Daoy (cell line): ENCODE measurements at places on chromosomes 2 and 18. TPM values are rescaled to one million over a fixed set of nuclear protein-coding genes. Genes with fewer than 3 reads are reported as not detected.

CCBE1 gene
- 6.5 and 15.4 TPM in 2 replicates for total RNA-seq

LCT gene
- 0.40 TPM in 1 of 2 replicates, not detected in the other for total RNA-seq

DNA sequence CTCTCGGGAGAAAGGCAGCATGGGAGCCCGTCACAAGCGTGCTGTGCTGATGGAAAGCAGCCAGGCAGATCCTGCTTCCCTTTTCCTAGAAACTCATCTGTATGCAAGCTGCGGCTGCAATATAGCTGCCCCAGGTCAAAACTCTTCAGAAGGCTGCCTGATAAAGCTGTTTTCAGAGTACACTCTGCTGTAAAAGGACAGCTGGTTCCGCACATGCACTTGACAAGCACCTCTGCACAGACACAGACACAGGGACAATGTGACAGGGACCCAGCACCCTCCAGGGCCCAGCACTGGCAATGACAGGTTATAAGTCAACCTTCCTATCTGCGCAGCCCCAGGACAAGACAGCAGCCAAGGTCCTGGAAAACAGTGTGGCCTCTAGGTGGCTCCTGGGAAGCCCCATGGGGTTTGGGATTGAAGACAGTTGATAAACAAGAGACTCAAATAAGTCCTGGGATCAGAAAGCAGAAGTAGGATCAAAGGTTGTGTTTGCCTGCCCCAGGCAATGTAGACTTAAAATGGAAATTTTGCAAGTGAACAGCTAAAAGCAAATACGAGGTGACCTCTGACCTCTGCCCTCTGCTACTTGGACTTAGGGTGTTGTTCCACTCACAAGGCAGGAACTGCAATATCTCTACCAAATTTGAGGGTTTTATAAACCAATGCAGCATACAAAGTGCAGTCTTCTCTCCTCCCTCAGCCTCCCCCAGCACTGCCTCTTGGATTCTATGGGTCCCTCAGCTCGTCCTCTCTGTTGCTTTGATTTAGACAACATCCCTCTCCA is 16.9 kb downstream of the SLC66A2 start:
- DNase-seq, result no peak

DNA sequence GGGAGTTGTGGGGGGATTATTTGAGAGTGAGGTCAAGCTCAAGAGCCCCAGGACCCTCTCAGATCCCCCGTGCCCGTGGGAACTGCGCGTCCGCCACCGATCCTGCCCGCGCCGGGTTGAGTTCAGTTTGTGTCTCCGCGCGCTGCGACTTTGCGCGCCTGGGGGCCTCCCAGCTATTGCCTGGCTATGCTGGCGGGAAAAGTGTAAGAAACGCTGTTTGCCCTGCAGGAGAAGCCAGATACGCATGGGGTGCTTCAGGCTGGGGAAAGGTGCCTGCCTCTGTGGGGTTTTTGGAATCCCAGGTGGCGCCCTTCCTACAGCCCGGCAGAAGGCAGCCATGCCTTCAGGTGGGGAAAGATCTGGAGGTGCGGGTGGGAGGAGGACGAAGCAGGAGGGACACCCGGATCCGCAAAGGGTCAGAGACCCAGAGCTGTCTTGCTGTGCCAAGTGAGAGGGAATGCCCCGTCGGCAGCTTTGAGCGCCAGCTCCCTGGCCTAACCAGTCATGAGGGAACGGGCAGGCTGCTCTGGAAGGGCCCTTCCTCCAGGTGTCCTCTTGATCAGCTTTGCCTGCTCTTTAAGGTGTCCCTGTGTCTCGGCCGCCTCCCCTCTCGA is 22.5 kb downstream of the TEX44 start:
- no peak for DNase-seq

OLA1 gene
- 76.8 and 120 TPM in 2 replicates for total RNA-seq

DNA sequence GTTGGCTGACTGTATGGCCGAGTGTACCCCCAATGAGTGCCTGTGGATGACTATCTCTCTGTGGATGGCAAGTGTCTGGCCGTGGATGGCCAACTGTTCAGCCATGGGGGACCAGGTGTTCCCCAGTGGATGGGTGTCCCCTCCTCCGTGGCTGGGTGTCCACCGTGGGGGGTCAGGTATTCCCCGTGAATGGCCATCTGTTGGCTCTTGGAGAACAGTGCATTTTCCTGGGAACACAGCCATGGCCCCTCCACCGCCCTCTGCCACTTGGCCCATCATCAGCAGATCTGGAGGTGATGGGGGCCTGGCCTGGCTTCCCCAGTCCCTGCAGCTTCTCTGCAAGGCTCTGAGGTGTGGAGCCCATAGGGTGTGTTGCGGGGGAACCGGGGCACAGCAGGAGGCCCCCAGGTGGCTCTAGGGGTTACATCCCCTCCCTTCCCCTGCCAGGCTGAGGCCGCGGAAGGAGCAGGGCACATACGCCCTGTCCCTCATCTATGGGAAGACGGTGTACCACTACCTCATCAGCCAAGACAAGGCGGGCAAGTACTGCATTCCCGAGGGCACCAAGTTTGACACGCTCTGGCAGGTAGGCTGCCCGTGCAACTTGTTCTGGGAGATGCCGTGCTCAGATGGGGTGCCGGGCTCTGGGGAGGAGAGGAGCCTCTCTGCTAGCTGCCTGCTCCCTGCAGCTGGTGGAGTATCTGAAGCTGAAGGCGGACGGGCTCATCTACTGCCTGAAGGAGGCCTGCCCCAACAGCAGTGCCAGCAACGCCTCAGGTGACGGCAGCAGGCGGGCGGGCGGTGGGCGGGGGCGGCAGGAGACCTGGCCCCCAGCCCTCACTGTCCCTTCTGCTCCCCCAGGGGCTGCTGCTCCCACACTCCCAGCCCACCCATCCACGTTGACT is 19.3 kb downstream of the ZAP70 start:
- DNase-seq, result no peak

GRCh38 chr2:225037415-225038230 is 4.6 kb downstream of the DOCK10 start:
- DNase-seq, result no peak

PTPN4 gene
- total RNA-seq, result 5.6 and 20.3 TPM in 2 replicates

MEP1B gene
- total RNA-seq, result not detected in 2 replicates

DNA sequence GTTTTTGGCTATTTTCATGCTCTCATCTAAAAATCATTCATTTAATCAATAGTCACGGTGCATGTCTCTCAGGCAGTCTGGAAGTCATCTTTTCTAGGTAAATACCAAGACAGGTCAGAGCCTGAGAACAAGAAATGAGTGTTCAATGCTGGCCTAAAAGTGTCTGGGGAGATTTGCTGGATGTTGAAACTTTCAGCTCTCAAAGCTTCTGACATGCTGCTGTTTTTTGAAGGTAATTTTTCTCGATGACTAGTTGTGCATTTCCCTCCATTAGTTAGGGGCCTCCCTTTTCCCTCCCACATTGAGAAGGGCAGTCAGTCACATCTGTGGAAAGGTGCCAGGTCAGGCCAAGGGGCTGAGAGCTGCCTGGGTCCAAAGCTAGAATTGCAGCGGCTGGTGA is 115.6 kb downstream of the LPIN1 start:
- no peak for DNase-seq

C18orf54 gene
- 5.8 and 7.7 TPM in 2 replicates for total RNA-seq

GRCh38 chr2:45567974-45568789 is 42.9 kb downstream of the SRBD1 start:
- DNase-seq, result peak; percentile 65

DNA sequence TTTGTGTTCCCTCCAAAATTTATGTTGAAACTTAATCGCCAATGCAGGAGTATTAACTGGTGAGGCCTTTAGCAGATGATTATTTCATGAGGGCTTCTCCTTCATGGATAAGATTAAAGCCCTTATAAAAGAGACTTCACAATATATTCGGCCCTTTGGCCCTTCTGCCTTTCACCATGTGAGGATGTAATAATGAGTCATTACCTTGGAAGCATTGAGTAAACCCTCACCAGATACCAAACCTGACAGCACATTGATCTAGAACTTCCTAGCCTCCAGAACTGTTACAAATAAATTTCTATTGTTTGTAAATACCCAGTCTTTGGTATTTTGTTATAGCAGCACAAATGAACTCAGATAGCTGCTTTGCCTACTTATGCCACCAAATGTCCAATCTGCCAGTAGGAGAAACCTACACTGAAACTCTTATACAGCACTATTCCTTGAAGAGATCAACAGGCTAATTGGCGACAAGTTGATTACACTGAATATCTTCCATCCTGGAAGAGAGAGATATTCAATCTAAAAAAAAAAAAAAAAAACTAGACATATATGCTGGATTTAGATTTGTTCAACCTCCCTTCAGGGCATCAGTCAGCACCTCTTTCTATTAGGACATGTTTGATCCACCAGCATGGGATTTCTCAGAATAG is 125.9 kb upstream of the COL5A2 start:
- DNase-seq, result no peak

DNA sequence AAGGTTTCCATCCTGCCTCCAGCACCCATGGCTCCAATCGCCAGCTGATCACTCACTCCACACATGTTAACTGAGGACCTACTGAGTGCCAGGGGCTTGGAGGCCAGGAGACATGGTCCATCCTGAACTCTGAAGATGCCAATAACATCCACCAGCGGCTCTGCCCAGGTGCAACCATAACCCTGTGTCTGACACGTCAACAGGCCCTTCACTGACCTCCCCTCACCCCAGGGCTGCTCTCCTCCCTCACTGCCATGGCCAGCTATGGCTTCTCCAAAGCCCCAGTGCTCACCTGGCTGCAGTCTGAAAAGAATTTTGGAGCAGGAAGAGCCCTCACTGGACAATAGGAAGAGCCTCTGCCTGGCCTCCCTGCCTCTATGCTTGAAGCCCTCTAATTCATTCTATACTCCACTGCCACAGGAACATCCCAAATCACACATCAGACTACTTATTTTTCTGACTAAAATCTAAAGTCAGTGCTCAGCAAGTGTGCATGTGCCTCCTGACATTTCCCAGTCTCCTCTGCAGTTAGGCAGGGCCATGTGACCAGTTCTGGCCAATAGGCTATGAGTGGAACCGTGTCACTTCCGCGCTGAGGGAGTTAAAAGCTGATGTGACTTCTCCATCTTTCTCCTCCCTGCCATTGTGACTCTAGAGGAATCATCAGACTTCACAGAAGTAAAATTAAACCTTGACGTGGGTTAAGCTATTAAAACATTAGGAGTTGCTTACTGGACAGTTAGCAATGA is 37.2 kb downstream of the ZBTB7C start:
- no peak for DNase-seq

DNA sequence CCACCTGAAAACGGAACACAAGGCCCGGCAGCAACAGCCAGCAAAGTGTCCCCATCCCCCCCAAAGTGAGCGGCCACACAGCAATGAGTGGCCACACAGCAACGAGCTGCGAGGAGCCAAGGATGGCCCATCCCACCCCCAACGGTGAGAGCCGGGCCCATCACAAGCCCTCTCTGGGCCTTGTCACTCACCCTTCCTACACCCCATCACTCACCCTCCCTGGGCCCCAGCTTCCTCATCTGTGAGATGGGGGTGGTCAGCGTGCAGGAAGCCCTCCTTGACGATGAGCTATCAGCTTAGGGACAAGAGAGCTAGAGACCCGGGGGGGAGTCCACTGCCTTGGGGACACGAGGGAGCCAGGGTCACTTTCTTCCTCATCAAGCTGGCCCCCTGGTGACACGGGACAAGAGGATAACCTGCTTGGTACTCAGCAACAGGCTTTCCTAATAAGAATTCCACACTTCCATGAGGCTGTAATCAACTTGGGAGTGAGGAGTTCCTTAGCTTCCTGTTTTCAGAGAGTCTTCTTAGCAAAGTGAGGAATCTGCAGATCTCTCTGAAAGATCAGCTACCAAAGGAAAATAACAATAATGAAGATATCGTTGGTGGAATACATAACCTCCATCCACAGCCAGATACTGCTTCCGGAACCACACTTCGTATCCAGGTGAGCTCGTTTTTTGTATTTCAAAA is 92.8 kb downstream of the HDAC4 start:
- DNase-seq, result no peak

MFSD6 gene
- 20.9 TPM in 2 replicates for total RNA-seq

DNA sequence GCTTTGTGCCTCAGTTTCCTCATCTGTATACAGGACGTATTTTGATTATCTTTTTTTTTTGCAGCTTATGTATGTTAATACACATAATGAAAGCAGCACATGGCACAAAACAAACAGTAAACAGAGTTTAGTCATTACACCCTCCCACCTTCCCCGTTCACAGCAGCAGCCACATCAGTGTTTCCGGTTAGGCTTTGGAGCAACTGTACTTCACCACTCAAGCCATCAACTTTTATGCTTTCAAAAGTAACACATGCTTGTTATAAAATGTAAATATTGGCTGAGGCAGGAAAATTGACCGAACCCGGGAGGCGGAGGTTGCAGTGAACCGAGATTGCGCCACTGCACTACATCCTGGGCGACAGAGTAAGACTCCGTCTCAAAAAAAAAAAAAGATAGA is 117.3 kb downstream of the MTCL1 start:
- no peak for DNase-seq

- peak; percentile 16 for DNase-seq
Observed at GRCh38 chr2:180130403-180130802, 123.3 kb upstream of the CWC22 start.

DNA sequence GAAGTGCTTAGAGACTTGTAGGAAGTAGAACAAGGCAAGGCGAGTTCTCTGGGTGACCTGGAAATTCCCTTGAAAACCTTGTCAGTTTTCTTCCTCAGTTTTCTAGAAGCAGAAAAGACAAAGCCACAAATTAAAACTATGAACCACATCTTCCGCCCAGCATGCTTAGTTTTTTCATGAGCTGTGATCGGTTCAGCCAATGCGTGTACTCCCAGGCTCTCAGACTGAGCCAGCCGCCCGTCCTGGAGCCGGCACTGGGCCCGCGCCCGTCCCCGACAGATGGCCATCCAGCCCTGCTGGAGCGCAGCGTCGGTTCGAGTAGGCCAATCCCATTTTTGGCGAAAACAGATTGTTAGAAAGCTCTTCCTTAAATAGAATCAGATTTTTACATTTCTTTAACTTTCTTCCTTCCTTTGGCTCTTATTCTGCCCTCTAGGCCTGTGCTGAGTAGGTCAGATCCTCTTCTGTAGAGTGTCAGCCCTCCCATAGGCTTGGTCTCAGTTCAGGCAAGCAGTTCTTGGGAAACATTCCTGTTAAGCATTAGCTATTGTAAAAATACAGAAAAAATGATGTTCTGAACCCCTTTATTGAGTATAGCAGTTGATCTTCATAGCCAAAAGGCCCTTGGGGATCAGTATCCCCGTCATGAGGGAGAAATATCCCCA is 112.5 kb downstream of the NCK2 start:
- DNase-seq, result no peak

GRCh38 chr2:234691968-234692955 is 195.4 kb upstream of the ARL4C start:
- DNase-seq, result no peak

UXS1 gene
- 31.0 and 57.3 TPM in 2 replicates for total RNA-seq

DNA sequence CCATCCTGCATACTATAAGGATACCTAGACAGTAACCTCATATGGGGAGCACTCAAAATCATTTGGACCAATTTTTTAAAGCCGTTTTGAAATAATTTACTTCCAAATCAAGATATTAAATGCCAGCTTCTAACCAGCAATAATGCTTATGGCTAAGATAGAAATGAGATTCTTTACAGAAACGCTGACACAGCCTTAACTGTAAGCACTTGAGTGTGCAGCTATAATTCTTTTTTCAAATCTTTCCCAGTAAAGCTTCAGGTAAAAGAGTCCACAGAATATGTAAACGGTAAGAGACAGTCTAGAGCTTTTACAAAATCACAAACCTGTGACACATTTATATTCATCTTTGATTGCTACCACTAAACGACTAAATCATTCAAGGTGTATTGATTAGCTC is 4.5 kb downstream of the NXPH2 start:
- DNase-seq, result no peak

DNA sequence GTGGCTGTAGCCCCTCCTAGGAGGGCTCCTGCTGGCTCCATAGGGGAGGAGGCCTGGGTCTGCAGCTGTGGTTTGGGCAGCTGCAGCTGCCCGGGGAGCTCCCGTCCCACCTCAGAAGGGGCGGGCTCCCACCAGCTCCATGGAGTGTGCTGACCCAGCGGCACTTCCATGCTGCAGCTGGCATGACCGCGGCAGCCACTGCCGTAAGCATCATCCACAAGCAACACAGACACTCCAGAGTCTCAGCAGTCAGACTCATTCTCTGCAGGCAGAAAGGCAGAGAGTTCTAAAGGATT is 660.1 kb upstream of the RAB6C start:
- DNase-seq, result no peak
